ENCODE measurements at places on chromosomes 2 and 18.

DNA sequence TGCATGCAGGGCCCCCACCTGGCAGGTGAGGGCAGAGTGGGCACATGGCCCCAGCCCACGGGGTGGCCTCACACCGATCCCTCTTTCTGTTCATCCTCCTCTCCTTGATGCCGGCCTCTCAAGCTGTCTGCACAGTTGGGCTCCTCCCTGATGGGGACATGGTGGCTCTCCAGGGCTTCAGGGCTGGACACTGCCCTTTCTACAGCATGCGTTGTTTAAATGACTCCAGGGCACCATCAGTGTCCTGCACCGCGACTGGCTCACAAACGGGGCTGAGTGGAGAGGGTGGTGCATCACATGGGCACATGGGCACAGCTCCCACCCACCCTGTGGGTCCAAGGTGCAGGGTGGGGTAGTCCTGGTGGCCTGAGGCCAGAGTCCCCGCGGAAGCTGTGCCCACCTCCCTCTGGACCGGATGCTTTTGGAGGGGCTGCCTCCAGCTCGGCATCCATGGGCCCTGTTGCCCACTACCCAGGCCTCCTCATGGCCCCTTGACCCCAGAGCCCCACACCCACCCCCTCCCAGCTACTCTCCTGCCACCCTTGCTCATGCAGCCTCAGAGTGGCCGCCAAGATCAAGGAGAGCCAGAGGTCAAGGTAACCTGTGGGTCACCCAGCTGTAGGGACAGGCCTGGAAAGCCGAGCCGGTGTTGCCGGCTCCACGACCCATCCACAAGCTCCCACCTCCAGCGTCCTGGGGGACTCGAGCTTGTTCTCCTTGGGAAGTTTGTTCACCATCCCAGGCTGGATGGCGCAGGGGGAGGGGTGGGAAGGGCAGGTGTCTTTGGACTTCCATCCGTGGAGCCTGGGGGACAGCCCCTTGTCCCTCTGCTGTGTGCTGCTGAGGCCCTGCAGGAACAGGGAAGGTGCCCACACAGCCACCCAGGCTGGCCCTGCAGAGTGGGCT is 12.3 kb upstream of the SNED1 start:
- peak; percentile 5 for DNase-seq

DNA sequence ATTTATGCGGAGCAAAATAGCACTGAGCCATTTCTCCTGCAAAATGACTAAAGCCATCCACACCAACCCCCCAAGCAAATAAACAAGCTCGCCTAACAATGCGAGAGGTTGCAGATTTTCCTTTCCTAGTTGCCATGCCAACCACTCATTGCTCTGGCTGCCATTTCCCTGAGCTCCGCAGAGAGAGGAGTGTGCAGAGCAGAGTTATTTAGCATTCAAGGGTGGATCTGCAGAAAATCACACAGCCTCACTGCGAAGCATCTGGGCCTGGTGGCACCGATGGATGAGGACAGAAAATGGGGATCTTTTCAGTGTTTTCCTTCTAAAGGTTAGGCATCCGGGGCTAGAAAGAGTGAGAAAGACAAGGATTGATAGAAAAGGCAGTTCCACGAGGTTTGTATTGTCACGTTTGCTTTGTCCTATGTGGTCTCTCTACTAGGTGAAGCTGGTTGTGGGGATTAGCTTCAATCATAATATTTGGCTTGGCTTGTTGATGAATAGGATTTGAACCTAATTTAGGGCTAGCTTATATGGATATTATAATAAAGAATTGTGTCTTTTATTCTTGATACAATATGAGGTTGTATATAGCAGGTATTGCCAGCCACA is 110.2 kb upstream of the UNC80 start:
- no peak for DNase-seq

- DNase-seq, result no peak
Measured at GRCh38 chr18:25134861-25135260, 217.1 kb downstream of the ZNF521 start.

DNA sequence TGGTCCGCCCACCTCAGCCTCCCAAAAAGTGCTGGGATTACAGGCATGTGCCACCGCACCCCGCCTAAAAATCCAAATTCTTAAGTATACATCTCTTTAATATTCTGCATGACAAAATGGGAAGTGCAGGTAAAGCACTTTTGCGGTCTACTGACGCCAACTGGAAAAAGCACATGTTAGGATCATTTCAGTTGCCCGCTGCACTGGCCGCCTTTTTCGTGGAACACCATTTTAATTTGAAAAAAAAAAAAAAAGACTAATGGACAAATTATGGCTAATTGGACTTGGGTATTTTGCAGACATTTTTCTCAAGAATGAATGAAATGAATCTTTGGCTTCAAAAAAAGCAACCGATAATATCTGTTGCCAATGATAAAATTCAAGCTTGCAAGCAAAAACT is 129.3 kb upstream of the GPC1 start:
- DNase-seq, result no peak

DNA sequence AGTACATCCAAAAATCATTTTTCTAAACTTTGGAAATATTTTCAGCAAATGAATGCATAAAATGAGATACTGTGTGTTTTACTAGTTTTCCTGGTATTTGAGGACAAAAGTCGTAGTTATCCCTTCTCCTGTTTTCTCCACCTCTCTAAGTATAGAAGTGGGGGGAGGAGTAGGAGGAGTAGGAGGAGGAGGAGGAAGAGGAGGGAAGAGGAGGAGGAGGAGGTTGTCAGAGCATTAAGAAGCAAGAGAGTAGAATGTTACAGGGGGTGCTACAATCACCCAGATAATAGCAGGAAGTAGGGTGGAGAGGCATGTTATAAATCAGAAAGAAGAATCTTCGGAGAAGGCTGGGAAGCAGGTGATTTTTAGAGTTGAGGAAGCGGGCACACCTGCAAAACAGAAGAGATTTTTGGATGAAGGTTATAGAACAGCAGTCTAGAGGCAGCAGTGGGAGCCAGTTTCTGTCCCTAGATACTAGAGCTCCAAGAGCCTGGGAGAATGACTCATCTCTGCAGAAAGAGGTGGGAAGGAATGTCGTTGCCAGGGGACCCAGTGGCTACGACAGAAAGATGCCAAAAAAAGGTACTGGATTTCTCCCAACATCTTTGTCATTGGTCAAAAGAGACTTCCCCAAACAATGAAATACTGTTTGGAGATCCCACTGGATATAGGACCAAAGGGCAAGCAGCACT is 44.2 kb upstream of the AQP4 start:
- DNase-seq, result no peak

DNA sequence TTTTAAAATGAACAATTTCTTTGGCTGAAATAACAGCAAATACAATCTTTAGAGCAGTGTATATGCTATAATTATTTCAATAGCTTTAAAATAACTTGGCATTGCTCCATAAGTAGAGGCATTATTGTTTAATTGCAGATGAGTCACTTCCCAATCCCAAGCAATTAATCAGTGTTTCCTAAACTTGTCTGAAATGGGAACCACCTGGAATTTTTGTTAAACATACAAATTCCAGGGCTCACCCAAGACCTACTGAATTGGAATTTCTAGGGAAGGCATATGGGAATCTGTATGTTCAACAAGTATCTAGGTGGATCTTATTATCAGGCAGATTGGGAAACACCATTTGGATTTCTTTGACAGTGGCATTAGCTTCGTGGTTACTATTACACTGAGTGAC is 27.1 kb upstream of the FMNL2 start:
- no peak for DNase-seq
